ENCODE measurements at places on chromosomes 2 and 18.
A peak's percentile ranks its signal among the peaks of the same experiment; 100 is the strongest.

GRCh38 chr2:133736674-133737073 is 168.4 kb upstream of the NCKAP5 start:
- no peak for DNase-seq

DNA sequence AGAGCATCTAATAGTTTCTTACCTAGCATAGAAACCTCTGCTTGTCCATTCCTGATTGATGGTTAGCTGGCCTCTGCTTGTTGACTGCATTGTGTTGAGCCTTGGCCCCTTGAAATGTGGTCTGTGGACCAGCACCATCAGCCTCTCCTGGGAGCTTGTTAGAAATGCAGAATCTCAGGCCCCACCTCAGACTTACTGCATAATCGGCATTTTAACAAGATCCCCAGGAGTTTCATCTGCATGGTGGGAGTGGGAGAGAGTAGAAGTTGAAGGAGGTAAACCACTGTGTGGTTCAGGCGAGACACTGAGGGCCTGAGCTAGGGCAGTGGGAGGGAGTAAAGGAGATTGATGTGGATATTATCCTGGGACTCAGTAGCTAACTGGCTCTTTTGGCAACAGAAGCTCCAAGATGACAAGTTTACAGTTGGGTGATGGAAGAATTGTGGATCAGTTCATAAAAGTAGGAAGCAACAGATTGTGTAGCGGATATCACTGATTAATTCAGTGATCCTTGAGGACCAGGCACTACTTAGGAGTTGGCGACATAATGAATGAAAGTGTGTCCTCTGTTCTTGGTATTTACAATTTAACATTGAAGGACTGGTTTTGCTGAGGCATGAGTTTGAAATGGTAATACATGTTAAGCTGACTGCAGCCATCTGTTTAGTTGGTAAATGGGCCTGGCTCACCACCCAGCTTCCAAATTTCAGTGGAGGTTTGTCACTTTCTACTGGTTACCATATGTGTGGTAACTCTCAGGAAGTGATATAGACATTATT is 20.9 kb downstream of the PHLPP1 start:
- DNase-seq, result no peak

DNA sequence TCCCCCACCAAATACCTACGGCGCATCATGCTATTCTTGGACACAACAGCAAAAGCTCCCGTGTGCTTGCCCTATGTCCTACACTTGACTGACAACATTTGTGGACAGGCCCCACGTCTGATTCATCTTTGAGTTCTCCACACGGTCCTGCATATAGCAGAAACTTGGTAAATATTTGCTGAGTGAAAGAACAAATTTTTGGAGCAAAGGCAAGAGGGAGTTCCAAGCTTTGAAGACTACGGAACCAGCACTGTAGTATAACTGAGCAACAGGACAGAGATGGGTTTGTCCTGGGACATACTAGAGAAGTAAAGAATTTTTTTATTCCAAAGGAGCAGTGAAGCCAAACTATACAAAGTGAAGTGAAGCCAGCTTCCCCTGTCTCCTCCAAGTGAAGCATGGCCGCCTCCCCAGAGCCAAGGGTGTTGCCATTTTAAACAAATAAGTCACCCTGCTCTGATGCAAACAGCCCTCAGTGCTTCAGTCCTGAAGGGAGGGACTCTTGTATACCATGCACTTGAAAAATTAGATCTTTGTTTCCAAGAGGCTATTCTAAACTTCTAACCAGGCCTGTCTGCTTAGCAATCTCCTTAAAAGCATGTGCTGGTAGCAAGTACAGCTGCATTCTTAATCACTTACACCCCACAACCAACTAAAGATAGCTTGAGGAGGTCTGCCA is 35.9 kb downstream of the SPRED2 start:
- no peak for DNase-seq

DNA sequence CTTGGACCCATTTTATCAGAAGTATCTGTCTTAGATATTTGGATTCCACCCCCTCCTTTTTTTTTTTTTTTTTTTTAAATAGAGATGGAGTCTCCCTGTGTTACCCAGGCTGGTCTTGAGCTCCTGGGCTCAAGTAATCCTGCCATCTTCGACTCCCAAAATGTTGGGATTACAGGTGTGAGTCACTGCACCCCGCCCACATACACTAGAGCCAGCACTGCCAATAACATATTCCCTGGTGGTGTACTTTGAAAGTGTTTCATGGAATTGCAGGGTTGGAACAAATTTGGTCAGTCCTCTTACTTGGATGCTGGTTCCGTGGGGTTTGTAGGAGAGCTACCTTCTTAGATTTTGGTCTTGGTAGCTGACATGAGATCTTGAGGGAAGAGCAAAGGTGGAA is 15.0 kb downstream of the PDCL3 start:
- DNase-seq, result no peak

- no peak for DNase-seq
Measured at GRCh38 chr18:75268364-75268646, 57.7 kb downstream of the TSHZ1 start.

- DNase-seq, result no peak
Measured at GRCh38 chr2:43101751-43102150, 124.7 kb downstream of the ZFP36L2 start.

GRCh38 chr2:118738524-118739308 is 108.7 kb downstream of the EN1 start:
- DNase-seq, result no peak

GRCh38 chr2:141063406-141063805 is 1067.4 kb downstream of the LRP1B start:
- DNase-seq, result no peak

DNA sequence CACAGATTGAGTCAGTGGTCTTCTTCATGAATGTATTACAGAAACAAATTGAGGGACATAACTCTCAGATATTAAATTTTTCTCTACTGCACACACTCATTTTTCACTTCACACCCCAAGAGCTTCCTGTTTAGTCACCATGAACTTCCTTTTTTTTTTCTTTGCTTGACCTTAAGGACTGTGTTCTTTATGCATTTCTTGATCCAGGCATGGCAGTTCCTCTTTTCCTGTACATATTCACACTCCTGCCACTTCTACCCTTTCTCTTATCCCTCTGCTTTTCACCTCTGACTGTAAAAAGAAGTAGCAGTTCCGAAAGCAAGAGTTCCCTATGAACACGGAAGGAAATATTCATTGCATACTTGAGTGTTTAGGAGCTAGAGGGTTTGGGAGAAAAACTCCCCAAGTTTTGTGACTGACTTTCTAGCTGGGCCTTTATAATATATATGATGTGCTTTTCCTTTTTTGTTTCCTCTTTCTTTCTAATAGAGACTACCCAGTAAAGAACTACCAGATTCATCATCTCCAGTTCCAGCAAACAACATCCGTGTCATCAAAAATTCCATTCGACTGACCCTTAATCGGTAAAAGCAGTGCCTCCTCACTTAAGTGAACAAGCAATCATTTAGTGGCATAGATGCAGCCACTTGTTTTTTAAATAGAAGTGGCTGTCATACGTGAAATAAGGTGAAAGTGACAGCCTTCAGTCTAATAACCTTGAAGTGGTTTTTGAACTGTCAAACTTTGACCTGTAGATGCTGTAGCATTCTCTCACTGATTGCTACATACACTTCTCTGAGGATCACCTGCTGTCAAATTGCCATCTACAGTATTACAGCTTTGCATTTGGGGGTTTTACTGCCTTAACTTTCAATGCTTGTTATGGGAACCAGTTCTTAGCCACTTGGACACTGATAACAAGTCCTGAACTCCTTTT is 40.8 kb downstream of the PAPOLG start:
- peak; percentile 25 for DNase-seq

DNA sequence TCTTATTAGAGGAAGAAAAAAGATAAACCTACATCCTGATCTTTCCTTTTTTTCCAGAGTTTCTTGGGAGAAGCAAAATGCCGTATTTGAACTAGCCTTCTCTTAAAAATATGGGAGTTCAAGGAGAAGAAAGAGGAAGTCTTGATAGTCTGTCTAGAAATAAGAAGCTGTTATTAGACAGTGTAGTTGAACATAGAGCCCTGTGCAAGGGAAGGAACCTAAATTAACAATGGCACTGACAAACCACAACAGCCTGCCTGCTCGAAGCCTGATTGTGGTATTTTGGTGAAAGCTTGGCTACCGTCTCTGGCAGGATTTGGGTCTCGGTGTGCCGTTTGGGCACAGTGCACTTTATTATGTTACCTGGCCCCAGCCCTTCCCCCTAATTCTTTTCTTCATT is 17.1 kb downstream of the SMARCAL1 start:
- no peak for DNase-seq

DNA sequence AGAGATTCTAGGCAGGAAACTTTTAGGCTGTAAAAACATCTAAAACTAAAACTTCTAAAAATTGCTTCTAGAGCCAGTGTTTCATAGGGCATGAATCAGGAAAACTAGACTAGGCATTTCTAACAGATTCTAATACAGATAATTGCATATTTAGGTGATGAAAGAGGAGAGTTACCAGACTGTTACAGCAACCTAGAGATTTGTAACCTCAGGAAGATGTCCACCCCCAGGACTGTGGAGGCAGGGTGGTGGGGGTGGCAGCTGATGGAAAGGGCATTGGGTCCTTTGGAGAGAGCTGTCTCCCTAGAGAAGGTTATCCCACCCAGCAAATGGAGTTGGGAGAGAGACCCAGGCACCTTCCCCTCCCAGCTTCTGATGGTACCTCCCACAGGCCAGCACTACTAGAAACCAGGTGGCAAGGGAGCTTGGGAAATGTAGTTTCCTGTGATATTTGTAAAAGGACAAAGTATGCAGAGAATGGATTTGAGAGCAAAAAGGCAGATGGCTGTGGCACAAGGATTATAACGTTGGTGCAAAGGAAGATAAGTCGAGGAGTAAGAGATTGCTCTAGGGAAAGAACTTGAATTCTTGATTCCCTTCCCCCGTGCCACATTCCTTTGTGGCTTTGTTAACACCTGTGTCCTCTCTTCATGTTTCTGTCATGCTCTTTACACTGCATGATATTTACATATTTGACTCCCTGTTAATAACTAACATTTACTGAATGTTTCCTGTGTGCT is 75.6 kb upstream of the MGAT5 start:
- no peak for DNase-seq

DNA sequence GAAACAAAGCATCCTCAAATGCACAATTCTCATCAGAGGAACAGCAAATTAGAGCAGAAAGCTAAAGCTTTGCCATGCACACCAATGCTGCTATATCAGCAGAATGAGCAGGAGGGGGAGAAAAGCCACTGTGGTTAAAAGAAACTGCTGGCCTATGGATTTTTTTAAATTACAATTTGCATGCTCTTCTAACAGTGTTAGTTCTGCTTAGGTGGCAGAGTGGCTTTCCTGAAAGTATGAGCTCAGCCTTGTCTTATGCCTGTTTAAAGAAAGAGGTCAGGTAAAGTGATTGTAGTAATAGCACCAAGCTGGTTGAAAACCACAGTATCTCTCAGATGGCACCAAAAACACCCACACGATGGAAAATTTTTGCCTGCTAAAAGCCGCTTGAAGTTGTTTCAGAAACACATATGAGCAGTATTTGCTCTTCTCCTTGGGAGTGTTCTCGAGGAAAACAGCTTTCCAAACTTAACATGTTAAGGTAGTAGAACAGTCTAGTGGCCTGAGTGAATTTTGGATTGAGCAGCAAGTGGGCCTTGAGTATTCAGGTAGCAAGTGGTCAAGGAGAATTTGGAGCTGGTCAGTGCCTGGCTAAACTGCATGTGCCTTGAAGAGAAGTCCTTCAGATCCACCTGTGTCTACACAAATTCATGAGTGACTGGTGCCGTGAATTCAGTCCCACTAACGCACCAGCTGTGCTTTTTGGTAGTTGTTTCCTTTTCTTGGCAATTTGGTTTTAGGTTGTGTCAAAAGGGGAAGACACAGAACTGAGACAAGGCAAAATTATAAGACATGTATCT is 19.6 kb upstream of the NDUFV2 start:
- DNase-seq, result peak; percentile 92

GRCh38 chr18:69480460-69480859 is 79.8 kb downstream of the DOK6 start:
- DNase-seq, result no peak

- DNase-seq, result no peak
Measured at GRCh38 chr2:127208313-127208712, 11.8 kb downstream of the CYP27C1 start.

GRCh38 chr2:10216677-10217488 is 85.8 kb upstream of the HPCAL1 start:
- no peak for DNase-seq

DNA sequence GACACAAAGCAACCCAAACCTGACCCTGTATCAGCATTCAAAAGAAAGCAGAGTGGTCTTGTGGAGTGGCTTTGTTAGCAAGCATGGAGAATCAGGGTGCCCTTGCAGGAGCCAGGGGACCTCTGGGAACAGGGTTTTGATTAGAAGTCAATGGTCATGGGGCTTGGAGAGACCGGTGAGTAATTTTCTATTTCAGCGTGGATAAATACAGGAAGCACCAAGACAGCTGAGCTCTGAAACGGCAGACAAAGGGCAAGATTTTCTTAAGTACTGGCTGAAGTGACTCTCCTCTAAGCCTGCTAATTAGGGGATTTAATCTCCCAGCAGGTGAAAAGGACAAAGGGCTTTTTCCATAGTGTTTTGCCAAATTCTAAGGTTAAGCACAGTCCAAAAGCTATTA is 78.0 kb upstream of the GAREM1 start:
- DNase-seq, result no peak

GRCh38 chr2:97699765-97700444 is 13.5 kb upstream of the ZAP70 start:
- DNase-seq, result peak; percentile 71

GRCh38 chr2:213252206-213252605 is 32.1 kb upstream of the SPAG16 start:
- DNase-seq, result no peak

- no peak for DNase-seq
Measured at GRCh38 chr2:1969701-1970015, 225.3 kb upstream of the PXDN start.

GRCh38 chr2:169354244-169354643 is 8.1 kb downstream of the LRP2 start:
- peak; percentile 28 for DNase-seq

- no peak for DNase-seq
Measured at GRCh38 chr2:42890791-42891355, 98.5 kb upstream of the HAAO start.
